SK-N-DZ (cell line): ENCODE measurements at places on chromosomes 3 and 15.

GRCh38 chr3:140244893-140245292 lies 309.9 kb downstream of the CLSTN2 start:
- DNase-seq: no peak

DNA sequence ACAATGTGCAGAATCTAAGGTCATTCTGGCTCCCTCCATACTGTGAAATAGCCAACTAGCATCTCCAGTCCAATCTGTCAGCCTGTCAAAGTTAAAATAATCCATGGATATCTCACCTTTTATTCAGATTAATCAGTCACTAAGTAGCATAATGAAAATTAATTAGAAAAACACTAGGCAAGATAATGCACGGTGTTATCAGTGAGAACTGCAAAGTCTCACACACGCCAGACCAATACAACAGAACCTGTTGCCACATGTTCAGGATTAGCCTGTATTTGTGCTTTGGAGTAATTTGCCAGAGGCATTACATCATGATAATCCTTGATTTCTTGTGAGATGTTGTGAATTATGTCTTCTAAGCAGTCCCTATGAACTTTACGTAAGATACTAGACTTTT lies 820.4 kb upstream of the ALCAM start:
- DNase-seq: peak; percentile 8

GRCh38 chr15:23570486-23570885 lies 5.0 kb downstream of the MKRN3 start:
- DNase-seq: no peak

DNA sequence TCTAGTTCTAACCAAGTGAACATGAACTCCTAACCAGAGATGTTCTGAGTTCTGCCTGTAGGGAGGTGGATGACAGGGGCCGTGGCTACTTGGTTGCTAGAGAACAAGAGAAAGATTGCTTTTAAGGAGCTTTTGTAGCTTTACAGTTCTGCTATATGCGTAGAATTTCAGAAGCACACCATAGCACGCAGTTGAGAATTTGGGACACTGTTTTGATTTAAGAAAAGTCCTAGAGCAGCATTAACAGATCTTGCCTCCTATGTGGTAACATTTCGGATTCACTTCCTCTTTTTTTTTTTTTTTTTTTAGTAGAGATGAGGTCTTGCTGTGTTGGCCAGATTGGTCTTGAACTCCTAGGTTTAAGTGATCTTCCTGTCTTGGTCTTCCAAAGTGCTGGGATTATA lies 181.7 kb downstream of the TCF12 start:
- no peak for DNase-seq

GRCh38 chr3:150662410-150663200 lies 41.1 kb downstream of the ERICH6 start:
- no peak for DNase-seq

- no peak for DNase-seq
Measured at GRCh38 chr3:52531860-52532516, 1.7 kb downstream of the NT5DC2 start.

DNA sequence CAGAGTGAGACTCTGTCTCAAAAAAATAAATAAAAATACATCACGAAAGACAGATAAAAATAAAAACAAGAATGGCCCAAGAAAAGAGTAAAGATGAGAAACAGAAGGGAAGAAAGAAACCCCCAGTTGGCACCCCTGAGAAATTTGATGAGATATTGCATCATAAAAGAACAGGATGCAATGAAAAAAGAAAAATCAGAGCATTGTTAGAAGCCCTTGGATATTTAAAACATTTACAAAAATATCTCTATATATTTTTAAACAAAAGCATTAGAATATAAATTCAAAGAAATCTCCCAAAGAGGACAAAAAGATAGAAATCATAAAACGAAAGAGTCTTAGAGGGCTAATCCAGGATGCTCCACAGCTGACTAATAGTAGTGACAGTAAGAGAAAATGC lies 18.6 kb upstream of the ZBTB38 start:
- DNase-seq: no peak

DNA sequence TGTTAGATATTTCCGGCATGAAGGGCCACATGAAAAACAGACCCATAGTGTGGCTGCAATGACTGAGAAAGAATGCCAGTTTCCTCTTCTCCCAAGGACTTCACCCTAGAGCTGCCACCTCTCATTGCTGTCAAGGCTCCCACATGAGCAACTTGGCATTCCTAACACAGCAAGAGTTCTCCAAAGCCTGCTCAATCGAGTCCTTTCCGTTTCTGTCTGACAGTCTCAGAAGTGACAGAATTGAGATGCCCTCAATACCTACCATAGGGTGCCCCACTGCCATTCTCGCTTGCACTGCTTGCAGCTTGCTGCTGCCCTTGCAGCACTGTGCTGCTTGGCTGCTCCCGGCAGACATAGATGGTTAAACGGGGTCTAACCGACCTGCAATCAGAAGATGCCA lies 44.3 kb downstream of the UBP1 start:
- DNase-seq: no peak

DNA sequence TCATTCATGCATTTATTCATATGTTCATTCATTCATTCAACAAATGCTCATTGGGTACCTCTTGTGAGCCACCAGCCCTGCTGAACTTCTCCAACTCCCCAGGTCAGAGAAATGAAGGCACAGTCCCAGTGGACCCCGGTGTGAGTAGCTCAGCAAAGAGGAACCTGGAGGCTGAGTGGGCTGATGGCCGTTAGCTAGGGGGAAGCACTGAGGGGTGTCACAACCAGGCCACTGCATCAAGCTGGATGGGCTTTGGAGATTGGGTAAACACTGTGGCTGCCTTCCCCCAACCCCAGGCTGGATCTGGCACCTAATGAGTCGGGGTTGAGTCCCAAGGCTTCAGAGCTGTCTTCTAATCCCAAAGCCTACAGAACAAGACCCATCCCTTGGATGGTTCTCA lies 12.1 kb upstream of the ALAS1 start:
- DNase-seq: no peak

DNA sequence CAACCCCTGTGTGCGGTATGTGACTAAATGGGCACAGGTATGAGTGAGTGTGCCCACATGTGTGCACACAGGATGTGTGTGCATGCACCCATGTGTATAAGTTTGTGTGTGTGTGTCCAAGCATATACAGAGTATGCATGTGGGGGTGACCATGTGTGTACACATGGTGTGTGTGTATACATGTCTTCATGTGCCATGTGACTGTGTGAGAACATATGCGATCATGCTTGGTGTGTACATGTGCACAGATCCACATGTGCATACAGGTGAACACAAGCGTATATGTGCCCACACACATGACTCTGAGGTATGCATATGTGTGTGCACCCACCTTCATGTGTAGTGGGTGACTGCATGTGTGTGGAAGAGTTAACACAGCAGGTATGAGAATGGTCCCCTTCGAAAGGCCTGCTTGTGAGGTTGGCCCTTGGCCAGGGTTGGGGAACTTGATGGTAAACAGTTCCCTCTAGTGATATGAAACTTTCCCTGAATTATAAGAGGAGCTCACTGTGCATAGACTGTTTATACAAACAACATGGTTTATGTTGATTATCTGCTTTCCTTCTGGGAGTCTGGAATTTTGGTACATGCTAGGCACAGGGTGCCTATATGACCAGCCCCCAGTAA lies 10.3 kb downstream of the PFKFB4 start:
- DNase-seq: no peak

GRCh38 chr3:184174284-184174645 lies 390 bp upstream of the AP2M1 start:
- no peak for DNase-seq

- DNase-seq: no peak
Measured at GRCh38 chr3:57852896-57853295, 96.8 kb downstream of the SLMAP start.

DNA sequence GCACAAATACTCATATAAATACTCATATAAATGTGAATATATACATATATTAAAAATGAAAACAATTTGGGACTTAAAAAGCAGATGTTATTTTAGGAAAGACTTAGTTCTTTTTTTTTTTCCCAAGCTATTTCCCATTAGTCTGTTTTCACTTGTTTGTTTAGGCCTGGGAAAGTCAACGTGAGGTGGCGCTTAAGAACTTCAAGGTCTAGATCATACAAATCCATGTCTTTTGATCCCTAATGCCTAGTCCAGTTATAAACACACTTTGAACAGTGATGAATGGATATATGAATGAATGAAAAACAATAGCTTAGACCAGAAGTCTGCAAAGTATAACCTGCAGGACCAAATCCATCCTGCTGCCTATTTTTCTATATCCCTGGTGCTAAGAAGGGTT lies 224.5 kb downstream of the CGGBP1 start:
- DNase-seq: no peak

DNA sequence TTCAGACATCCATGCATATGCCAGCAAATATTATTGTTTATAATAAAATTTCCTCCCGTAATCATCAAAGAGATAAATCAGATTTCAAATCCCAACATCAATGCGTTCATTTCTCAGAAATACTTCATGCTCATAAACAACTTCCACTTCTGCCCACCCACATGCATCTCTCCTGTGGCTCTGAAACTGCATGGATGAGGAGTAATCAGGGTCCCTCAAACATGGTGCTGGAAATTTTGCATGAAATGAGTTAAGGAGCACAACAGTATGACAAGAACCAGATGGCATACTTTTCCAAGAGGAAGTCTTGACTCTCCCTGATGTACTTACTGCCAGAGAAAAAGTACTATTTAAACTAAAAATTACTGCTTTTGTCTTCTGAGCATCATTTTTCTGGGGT lies 26.9 kb upstream of the MFSD1 start:
- DNase-seq: no peak
